ENCODE measurements at places on chromosomes 12 and 14. TPM values are rescaled to one million over a fixed set of nuclear protein-coding genes. Genes with fewer than 3 reads are reported as not detected.
A peak's percentile ranks its signal among the peaks of the same experiment; 100 is the strongest.

Gene PPFIA2
- polyA plus RNA-seq: 2.8 TPM

Gene IL26
- not detected for polyA plus RNA-seq

Gene GALNT8
- polyA plus RNA-seq: 1.4 TPM

Gene VEZT
- 24.8 TPM for polyA plus RNA-seq

Gene HHIPL1
- polyA plus RNA-seq: 0.32 TPM

Gene RPS6KA5
- 0.95 TPM for polyA plus RNA-seq

Gene DDX11
- 1.9 TPM for polyA plus RNA-seq

Gene ALG10B
- polyA plus RNA-seq: 1.7 TPM

DNA sequence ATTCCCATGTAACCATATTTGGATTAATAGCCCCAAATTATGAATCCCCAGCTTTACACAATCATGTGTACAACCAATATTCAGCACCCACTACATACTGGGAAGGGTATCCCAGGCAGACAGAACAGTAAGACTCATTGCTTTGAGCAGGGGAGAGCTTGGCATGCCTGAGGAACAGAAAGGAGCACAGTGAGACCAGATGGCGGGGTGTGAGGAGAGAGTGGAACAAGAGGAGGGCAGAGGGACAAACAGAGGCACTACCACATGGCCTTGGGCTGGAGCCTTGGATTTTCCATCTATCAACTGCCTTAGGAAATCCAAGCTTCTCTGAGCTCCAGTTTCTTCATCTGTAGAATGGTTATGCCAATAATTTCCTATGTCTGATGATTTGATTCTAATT lies 3.8 kb downstream of the DGKA start:
- DNase-seq: no peak

DNA sequence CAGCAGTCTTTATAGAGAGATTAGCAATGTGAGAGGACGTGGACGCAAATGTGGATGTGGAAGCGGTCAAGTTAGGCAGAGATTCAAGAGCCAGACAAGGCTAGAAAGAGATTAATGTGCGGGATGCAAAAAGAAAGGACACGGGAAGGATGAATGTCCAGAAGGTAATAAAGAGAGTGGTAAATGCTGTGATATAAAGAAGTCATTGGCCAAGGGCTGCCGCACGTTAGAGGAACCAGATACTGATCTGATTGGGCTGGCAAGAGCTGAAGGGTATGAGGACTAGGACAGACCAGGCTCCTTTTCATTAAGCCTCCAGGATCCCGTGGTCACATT lies 59.5 kb downstream of the DHRS2 start:
- no peak for DNase-seq

- no peak for DNase-seq
These were observed 27.5 kb downstream of the ITPR2 start for GRCh38 chr12:26805401-26805971.

GRCh38 chr12:121806546-121807423 lies 3.0 kb downstream of the SETD1B start:
- peak; percentile 52 for DNase-seq

DNA sequence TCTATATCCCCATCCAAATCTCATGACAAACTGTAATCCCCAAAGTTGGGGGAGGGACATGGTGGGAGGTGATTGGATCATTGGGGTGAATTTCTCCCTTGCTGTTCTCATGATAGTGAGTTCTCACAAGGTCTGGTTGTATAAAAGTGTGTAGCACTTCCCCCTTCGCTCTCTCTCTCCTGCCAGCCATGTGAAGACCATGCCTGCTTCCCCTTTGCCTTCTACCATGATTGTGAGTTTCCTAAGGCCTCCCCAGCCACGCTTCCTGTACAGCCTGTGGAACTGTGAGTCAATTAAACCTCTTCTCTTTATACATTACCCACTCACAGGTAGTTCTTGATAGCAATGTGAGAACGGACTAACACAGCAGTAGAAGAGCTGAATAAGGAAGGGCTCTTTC lies 62.6 kb upstream of the VASH1 start:
- no peak for DNase-seq

DNA sequence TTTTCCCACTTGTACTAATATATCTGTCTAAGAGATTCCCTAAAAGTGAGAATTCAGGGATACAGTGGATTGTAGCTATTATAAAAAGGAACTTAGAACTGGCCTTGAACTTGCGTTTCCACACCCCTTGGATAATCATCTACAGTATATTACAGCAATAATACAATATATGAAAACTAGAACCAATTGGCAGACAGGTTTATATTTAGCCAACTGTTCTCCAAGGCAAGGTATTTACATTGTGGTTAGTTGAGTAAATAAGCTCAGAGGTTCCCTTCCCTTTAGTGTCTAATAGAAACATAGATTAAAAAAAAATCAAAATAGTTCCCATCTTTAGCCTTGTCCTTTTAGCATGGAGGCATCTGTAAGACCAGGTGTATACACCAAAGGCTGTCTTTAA lies 42.1 kb downstream of the LIMA1 start:
- no peak for DNase-seq

DNA sequence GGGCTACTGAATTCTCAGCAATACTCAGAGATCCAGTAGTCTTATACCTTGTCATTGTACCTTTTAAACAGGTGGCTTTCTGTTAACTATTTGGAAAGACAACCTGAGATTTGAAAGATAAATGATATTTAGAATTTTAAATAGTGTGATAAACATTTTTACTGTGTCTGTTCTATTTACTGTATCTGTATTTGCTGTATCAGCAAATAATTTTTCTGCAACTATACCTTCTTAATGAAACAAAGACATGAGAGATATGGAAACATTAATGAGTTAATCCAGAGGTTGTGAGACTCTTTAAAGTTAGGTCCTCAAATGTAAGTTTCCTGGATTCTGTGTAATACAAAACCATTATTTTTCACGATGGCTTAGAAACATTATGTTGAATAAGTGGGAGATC lies 249.6 kb downstream of the CCDC59 start:
- no peak for DNase-seq

DNA sequence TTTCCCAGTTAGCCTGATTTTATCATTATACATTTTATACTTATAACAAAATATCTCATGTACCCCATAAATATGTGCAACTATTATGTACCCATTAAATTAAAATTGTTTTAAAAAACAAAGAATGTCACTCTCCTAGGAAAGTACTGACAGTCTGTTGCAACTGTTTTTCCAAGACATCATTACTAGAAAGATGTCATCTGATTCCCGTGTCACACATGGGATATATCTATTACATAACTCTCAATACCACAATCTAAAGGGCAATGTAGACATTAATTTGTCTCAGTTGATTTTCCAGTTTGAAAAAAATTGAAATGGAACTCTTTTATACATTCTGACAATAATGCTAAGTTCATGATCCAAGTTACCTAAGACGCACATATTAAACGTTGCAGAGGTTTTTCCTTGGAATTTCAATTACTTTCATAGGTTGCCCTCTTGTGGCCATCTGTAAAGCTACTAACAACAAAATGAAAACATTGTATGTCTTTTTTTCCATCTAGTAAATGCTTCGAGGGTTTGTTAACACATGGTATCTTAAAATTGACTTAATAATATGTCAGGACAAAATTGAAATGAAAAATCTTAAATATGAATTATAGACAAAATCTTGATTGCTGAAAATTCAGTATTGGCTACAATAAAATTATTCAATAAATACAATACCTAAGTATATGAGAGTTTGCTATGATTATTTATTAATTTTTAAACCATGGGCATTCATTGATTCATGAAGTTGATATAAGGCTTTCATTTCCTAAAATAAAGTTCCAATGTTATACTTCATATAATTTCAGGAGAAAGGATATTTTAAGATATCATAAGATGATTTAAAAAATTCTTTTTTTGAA lies 131.6 kb downstream of the PPFIA2 start:
- no peak for DNase-seq

GRCh38 chr12:48004053-48004941 lies at the start of gene COL2A1:
Gene COL2A1 (minus strand): TSS chr12:48004476. CDS start chr12:48004321, 155 bp downstream.
- peak; percentile 88 for DNase-seq

DNA sequence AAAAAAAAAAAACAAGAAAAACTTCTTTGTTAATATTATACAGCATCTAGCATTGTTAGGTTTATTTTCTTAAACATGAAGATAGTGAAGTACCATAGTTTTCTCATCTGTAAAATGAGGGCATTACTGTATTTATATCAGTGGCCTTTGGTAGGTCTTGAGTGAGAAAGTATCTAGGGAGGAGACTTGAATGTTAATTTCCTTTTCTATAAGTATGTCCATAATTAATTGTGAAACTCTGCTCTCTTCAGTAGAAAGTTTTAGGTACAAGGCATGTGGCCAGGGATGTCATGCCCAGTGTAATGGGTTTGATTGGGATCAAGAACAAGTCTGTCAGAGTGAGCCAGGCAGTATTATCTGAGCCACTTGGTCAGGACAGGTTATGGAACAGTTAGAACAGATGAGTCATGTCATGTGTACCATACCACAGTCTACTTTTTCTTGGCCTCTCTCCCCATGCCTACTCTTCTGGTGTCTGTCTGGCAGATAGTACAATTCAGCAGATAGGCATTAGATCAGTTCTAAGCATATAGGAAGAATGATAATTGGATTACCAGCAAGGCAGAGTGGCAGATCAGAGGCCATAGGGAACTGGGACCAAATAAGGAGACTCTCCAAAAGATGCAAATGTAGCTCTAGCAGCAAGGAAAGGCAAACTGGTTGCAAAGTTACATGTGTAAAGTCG lies 30.4 kb downstream of the FBXO34 start:
- no peak for DNase-seq

GRCh38 chr12:89494411-89495231 lies 30.0 kb downstream of the GALNT4 start:
- DNase-seq: no peak

DNA sequence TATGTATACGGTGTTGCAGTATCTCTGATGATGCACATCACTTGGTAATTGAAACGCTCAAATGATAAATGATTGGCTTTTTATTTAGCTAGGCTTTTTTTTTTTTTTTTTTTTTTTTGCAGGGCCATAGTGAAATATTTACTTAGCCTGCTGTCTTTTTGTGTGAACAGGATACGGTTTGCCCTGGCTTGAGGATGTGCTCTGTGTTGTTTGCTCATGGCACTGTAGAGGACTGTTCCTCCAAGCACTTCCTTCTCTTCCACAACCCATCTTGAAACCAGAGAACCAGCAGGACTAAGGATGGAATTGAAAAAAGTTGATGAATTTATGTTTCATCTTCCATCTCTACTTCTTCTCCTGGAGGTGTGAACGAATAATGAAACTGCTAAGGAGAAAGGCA lies 15.5 kb upstream of the SSPN start:
- DNase-seq: no peak

- no peak for DNase-seq
These were observed 15.4 kb downstream of the NTF3 start for GRCh38 chr12:5447320-5447719.

- no peak for DNase-seq
These were observed 48.5 kb upstream of the NUAK1 start for GRCh38 chr12:106187155-106187789.

- no peak for DNase-seq
These were observed 83.2 kb downstream of the KNTC1 start for GRCh38 chr12:122610207-122610606.

GRCh38 chr14:72049462-72049861 lies 117.2 kb downstream of the RGS6 start:
- no peak for DNase-seq

DNA sequence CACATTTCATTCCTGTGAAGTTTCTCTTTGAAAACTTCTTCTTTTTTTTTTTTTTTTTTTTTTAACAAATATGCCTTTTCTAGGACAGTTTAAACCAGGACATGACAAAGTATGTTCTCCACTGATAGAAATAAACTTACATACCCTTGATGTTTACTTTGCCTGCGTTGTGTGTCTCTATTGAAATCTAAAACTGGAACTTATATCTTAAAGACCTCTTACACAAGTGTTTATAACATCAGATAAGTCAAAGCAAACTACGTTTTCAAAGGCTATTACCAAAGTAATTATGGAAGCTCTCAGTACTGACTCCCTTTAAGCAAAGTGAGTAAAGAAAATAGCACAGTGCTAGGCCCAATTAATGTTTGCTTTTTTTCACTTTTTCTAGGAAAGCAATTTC lies 30.6 kb upstream of the ISM2 start:
- DNase-seq: no peak

DNA sequence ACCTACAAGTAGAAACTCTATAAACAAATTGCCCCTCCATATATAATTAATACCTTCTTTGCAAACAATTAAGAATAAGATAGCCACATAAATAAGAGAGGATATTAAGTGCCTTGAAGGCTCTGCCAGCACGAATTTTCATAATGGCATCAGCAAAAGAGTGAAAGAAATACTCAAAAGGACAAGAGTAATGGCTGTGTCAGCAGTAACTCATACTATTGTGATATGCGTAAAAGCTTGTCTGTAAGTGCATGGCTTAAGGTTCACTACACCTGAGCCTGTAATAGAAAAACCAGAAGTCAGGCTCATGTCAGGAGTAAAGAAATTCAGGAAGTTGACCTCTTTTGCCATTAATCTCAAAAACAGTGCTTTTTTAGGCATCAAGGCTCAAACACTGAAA lies 204.1 kb downstream of the TRHDE start:
- DNase-seq: no peak

- DNase-seq: no peak
These were observed 51.9 kb upstream of the TBX3 start for GRCh38 chr12:114735680-114736374.

DNA sequence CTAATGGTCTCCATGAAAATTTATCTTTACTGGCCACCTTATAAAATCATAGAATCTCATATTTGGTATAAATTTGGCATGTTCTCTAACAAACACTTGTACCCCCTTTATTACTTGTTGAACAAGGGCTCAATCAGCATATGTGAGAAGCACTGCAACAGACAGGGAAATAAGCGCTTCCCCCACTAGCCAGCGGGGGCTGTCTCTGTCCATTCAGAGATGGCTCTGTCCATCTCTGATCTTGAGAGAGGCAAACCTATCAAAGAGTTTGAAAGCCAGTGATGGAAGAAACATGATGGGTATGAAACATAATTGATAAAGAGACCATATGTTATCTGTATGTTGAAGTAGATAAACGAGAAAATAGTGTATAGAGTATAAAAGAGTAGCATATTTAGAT lies 326.8 kb downstream of the PDZRN4 start:
- no peak for DNase-seq

GRCh38 chr12:27305673-27306456 lies 26.8 kb upstream of the BMAL2 start:
- no peak for DNase-seq

GRCh38 chr12:70006619-70006973 lies 181.6 kb downstream of the MYRFL start:
- no peak for DNase-seq

DNA sequence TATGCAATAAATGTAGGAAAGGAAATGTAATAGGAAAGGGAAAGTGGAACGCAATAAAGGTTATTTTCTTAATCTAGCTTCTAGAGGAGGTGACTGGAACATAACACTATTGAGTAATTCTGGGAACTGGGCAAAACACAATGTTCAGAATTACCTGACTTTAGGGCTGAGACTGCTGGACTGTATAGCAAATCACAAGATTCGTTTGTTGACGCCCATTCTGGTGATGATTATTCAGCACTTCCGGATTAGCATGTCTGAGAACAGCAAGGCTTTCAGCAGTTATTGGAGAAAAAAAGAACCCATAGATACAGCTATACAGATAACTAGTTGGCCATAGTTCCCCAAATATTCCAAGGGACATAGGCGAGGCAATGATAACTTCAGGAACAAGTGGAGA lies 2.3 kb upstream of the KLRD1 start:
- DNase-seq: no peak

GRCh38 chr14:103584326-103584915 lies 21.7 kb downstream of the COA8 start:
- DNase-seq: no peak
